Right atrium auricular region (tissue), 2 donors: ENCODE measurements at places on chromosomes 2 and 18. TPM values are rescaled to one million over a fixed set of nuclear protein-coding genes. Genes with fewer than 3 reads are reported as not detected.

The DES gene
- total RNA-seq = 13,654 TPM

The PROKR1 gene
- total RNA-seq = not detected

The TSPYL6 gene
- total RNA-seq = not detected

The MOGAT1 gene
- not detected for total RNA-seq

The GPR45 gene
- not detected for total RNA-seq

The STPG4 gene
- total RNA-seq = not detected

The COL3A1 gene
- total RNA-seq = 86.4 TPM

The DSC2 gene
- total RNA-seq = 19.3 TPM

The LYG1 gene
- not detected for total RNA-seq

The LIPG gene
- 0.93 TPM for total RNA-seq

The CYRIA gene
- total RNA-seq = 1.7 TPM

The DIPK1C gene
- 2.6 TPM for total RNA-seq

DNA sequence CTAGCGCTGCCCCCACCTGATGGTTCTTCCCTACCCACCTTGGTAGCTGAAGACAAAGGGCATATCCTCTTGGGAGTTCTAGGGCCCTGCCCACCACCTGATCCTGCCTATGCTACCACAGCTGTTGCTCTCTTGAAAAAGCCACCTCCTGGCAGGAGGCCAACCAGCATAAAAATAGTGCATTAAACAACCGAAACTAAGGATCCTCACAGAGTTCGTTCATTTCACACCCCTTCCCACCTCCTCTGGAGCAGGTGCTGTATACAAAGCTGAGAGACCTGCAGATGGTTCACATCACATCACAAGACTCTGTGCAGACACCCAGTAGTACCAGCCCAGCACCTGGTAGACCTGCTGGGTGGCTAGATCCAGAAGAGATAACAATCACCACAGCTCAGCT, 1348.0 kb upstream of the TMEFF2 start:
- DNase-seq = no peak

- no peak for DNase-seq
These were observed 24.6 kb downstream of the NPAS2 start for GRCh38 chr2:100844514-100844913.

DNA sequence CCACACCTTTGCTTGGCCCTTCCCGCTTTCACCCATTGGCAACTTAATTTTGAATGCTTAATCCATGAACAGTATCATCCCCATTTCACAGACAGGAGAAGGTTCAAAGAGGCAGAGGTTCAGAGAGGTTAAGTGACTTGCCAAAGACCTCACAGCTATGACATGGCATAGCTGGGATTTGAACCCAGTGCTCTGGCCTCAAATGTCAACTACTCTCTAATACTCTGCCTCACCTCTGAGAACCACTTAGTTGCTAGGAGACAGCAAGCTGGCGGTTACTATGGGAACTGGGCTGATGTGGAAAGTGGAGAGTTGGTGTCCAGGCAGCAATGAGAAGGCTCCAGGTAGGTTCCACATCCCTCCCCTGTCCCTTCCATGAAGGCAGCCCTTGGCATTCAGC, 15.8 kb upstream of the PRSS56 start:
- DNase-seq = no peak

DNA sequence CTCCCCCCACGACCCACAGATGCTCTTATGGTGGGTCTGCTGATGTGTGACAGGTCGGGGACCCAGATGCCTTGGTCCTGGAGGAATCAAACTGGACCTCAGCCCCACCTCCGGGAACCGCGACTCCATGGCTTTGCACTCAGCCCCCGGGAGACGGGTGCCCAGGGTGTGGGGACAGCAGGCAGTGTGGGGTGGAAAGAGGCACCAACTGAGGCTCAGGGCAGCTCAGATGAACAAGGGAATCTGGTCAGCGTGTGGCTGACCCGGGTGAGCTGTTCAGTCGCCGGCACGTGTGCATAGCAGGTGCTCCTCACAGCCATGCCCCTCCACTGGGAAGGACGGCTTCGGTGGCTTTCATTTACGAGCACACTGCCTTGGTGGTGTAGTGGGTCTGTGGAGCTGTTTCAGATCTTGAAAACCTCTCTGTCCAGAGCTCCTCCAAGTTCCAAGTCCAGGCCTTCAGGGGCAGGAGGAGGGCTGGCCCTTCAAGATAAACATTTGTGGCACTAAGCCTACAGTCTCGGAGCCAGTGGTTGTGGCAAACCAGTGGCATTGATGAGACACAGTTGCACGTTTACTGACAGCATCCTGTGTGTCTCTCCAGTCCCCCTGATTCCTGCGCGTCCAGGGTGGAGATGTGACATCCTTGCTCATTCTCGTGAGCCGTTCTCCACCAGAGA, 471.2 kb upstream of the HS6ST1 start:
- DNase-seq = peak; percentile 47

DNA sequence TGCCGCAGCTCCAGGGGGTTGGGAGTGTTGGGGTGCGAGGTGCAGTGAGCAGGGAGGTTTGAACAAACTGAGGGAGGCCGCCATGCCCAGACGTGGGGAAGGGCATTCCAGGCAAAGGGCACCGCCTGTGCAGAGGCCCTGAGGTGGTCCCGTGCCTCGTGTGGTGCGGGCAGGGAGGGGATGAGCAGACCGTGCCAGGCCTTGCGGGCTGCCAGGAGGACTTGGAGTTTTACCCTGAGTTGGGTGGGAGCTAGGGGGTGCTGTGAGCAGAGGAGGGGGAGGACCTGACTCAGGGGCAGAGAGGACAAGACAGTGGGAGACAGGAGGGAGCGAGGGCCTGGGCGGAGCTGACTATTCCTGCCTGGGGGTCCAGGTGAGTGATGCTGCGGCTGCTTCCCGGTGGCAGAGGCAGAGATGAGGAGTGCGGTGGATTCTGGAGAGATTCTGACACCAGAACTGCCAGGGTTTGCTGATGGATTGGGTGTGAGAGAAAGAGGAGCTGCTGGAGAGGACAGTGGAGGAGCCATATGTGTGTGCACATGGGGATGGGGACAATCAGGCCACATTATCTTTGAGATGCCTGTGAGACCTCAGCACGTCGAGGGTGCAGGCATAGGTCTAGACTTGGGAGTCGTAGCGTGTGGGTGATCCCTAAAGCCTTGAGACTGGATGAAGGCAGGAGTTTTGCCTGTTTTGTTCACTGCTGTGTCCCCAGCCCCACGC, 23.4 kb downstream of the ZAP70 start:
- DNase-seq = no peak

- DNase-seq = no peak
These were observed 918 bp downstream of the EIF5B start for GRCh38 chr2:99338029-99338585.

DNA sequence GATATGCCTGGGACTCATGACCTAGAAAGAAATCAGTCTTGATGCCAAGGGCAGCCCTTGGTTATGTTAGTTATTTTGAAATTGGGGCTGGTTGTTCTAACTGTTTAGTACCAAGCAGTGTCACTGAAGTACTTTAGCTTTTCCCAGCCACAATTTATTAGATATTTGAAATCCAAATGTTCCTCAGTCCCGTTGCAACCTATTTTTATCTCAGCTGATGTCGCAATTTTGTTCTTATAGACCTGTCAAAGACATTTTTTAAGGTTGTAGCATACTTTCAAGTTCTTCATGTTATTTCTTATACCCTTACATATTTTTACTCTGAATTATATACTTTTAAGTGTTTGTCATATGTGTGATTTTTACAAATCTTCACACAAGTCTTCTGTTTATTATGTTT, 100.1 kb downstream of the LRP1B start:
- no peak for DNase-seq

- no peak for DNase-seq
These were observed 77.9 kb downstream of the DTNA start for GRCh38 chr18:34787931-34788532.

- DNase-seq = no peak
These were observed 391 bp downstream of the ZNF385B start for GRCh38 chr2:179861027-179861415.

DNA sequence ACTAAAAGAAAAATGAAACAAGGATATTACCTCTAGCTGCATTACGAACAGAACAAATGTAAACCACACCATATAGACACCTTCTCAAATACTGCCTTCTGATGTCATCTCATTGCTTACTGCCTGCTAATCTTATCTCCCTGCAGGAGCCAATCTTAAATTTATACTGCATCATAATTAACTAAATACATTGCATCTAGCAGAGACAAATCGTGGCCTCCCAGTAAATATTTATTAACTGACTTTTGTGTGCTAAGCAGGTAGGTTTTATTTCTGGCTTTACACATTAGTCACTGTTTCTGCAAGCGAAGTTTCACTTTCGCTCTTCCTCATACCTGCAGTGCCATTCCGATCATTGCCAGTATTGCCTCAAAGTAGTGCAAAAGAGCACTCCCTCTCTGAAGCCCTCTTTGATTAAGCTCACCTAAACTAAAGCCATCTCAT, 67.5 kb downstream of the SPATS2L start:
- DNase-seq = no peak

GRCh38 chr2:19632403-19632991, 269.3 kb downstream of the TTC32 start:
- peak; percentile 64 for DNase-seq

GRCh38 chr2:147165697-147166382, 679.0 kb upstream of the ACVR2A start:
- no peak for DNase-seq

- DNase-seq = peak; percentile 81
These were observed 112.4 kb upstream of the RIOK3 start for GRCh38 chr18:23340661-23341060.

DNA sequence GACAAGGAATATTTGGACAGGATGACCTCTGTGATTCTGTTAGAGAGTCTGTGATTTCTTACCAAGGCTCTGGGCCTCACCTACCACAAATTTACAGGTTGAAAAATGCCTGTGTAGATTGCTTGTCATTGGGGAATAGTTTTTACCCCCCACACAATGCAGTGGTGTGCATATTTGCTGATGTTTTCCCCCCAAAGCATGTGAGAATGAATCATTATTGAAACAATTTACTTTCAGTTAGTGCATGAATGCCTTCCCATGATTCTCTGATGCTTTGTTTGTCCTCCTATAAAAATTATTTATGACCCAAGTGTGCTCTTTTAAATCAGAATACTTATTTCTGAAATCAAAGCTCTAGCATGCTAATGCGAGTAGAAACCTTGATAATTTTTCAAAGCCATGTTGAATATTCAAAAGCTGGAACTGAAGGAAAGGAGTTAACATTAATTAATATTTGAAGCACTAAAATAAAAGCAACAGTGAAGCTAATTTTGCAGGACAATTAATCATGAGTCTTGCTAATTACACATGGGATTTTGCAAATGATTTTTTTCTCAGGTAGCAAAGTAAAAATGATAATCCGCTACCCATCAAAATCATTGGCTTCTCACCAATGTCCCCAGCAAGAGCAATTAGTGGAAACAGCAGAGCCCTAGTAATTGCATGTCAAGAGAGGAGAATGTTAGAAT, 361.2 kb upstream of the HNRNPA3 start:
- DNase-seq = no peak

DNA sequence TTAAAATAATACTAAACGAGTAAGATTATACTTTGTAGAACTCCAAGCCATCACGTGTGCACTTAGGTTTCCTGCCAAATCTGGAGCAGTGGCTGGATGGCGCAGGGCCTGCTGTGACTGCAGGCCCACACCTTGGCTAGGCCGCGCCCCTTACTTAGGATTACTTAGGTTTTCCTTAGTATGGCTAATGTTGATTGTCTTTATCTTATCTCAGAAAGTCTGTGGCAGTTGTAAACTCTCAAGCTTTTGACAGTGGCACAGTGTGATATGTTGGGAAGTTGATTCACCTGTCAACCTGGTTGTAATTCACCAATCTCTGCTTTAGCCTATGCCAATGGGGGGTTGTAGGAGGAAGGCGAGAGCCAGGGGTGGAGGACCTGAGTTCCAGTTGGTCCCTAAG, 208.4 kb downstream of the ZNF407 start:
- no peak for DNase-seq

DNA sequence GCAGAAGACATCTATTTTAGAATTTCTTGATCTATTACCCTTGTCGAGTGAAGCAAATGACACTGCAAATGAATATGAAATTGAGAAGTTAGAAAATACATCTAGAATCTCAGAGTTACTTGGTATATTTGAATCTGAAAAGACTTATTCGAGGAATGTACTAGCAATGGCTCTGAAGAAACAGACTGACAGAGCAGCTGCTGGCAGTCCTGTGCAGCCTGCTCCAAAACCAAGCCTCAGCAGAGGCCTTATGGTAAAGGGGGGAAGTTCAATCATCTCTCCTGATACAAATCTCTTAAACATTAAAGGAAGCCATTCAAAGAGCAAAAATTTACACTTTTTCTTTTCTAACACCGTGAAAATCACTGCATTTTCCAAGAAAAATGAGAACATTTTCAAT, 370.4 kb downstream of the XIRP2 start:
- DNase-seq = no peak
